ENCODE measurements at places on chromosomes 4 and X.

- DNase-seq: no peak
Measured at GRCh38 chr4:101818362-101818761, 27.8 kb downstream of the BANK1 start.

DNA sequence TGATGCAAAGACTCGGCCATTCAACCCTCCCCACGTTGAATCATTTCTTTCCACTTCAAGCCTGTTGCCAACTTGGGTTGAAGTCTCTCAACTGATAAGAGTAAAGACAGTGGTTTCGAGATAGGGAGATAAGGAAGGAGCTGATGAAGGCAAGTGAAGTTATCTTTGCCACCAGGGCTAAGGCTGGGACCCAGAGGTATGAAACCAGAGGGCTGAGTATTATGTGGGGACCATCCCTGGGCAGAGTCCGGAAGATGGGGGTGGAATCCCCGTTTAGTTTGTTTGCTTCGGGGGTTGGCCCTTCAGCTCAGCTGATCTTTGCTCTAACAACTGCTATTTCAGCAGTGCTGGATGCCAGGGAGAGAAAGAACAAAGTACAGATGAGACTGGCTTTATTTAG is 2.3 kb upstream of the XPNPEP2 start:
- no peak for DNase-seq

GRCh38 chr4:173370130-173370476 is 651 bp upstream of the SAP30 start:
- DNase-seq: no peak

DNA sequence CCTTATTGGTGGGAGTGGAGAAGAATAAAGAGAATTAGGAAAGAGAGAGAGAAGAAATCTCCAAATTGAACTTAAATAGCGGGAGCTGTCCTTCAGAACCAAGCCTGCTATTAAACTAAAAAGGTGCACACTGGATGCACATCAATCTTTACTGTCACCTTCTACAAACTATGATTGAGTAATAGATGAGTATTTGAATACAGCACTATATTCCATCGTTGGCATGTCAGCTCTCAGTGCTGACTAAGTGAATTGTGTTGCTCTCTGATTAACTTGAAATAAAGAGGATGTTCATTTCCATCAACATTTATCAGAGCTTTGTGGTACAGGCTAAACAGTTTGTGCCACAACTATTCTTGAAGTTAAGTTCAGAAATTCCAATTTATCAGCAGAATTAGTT is 143.7 kb upstream of the PABPC4L start:
- DNase-seq: no peak

- DNase-seq: no peak
Measured at GRCh38 chr4:89992744-89993143, 98.1 kb downstream of the MMRN1 start.

DNA sequence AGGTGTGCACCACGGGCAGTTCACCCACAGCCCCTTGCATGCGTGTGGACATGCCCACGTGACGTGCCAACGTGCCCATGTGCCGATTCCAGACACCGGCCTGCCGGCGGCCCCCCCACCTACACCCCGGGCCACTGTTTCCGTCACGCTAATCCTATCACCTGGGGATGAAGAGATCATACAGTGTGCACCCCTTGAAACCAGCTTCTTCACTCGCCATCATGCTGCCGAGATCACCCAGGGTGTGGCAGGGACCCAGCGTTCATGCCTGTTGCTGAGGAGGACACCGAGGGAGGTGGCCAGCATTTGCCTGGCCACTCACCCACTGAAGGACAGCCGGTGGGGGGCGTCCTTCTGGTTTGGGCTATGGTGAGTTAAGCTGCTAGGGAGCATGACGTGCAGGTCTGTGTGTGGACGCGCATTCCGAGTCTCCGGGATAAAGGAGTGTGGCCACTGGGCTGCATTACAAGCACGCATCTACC is 14.1 kb downstream of the CTBP1 start:
- DNase-seq: no peak

DNA sequence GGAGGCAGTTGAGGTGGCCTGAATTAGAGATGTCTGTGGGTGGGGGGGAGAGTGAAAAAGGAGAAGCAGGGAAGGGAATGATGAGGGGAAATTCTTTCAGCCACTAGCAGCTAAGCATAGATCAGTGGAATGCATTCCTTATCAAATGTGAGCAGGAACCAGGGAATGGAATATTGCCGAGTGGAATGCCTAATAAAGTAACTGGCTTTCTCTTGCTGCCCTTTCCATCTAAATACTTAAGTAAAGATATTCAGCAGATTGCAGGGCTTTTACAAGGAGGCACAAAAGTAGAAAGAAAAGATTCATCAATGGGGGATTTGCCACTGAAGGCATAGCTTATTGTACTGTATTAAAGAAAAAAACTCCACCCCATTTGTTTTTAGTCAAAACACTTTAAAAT is 263.0 kb upstream of the RPS6KA3 start:
- DNase-seq: no peak

DNA sequence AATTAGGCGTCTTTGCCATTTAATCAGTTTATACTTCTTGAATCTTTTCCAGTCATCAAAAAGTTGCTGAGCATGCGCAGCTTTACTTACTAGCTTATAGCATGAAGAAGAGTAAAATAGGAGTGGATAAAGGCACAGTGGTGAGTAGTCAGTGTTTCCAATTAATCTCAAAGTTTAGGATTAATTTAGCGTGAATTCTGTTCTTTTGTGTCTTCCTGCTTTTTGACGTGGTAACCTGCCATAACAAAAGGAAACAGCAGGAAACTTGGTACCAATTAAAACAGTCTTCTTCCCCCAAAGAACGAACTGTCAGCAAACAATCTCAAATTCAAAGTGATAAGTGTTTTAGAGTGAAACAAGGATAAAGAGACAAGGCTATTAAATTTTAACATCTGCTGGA is 61.9 kb downstream of the TET2 start:
- no peak for DNase-seq

DNA sequence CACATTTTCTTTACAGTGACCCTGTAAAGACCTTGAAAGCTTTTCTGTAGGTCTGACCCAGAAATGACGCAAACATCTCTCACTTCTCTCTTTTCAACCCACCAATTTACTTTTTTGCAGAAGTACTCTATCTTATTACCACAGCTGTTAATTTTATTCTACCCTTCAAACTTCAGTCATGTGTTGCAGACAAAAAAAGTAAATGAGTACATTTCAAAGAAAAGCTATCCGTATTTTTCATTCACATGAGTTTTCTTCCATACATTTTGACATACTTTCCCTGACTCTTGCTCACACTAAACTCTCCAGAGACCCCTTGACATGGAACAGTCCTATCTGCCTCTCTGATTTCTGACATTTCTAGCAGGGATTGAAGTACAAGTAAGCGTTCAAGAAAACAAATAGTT is 51.7 kb downstream of the SLC7A11 start:
- no peak for DNase-seq

GRCh38 chrX:149060921-149061320 is 444.2 kb downstream of the IDS start:
- no peak for DNase-seq
